ENCODE measurements at places on chromosomes 5 and 9.

DNA sequence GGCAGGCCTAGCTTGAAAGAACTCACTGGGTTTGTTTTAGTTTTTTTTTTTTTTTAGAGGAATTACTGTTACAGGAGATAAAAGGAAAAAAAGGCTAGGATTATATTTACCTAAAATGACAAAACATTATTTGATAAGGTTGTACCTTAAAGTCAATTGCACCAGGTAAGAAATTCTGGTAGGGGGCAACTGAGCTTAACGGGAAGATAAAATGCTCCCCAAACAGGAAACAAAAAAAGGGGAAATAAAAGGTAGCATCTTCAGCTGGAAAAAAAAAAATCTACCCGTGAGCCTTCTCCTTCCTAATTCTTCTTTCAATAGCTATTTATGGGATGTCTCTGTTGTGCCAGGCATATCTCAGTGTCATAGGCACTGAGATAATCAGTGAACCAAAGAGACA is 164.5 kb downstream of the PIK3R1 start:
- DNase-seq, result no peak

DNA sequence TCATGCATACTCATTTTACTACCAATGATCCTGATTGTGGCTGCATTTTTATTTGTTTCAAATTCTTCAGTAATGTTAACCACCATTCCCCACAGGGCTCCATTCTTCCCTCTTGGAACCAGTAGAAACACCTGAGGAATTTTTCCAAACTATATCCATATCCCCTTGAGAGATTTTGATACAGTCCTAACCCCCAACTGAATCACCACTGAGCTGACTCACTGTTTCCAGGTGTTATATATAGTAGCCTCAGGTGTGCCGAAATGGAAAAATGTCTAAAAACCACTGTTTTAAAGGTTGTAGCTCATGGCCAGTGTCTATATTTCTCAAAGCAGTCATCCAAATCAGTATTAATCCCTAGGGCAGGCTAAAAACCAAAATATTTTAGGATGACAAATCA is 85.2 kb downstream of the MRPS27 start:
- DNase-seq, result no peak

DNA sequence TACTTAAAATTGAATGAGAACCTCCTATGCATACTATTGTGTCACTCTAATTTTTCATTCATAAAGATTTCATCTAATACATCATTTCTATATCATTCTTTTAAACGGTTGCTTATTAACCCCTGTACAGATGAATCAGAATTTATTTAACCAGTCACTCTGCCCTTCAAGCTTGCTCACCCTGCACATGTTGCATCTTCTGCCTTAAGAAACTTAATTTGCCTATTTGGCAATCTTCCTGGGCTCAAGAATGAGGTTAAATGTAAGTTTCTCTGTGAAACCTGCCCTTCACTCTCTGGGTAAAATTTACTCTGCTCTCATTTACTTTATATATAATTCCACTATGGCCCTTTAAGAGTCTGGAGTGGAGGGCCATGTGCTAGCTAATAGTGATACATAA is 434.7 kb upstream of the ZNF608 start:
- no peak for DNase-seq

- DNase-seq, result no peak
Measured at GRCh38 chr9:81086416-81086815, 602.9 kb downstream of the TLE1 start.

- DNase-seq, result no peak
Measured at GRCh38 chr9:95857124-95857523, 18.4 kb upstream of the ERCC6L2 start.

All from activated gamma-delta T cell treated with anti-CD3 and anti-CD28 coated beads, Interleukin-2, amount 50 U/mL, for 16 hours (primary cell).